ENCODE measurements at places on chromosomes 1 and 21.

- no peak for DNase-seq
Observed at GRCh38 chr1:241964550-241965282, 7.1 kb downstream of the BECN2 start.

GRCh38 chr1:64826991-64827390, 82.1 kb downstream of the RAVER2 start:
- no peak for DNase-seq

- no peak for DNase-seq
Observed at GRCh38 chr1:205667909-205668643, 12.2 kb downstream of the SLC45A3 start.

- DNase-seq = no peak
Observed at GRCh38 chr1:161784968-161785367, 18.8 kb downstream of the ATF6 start.

GRCh38 chr1:32759997-32760623, 57.0 kb downstream of the YARS1 start:
- DNase-seq = no peak

GRCh38 chr1:235714205-235714897, 64.8 kb upstream of the GNG4 start:
- DNase-seq = no peak

DNA sequence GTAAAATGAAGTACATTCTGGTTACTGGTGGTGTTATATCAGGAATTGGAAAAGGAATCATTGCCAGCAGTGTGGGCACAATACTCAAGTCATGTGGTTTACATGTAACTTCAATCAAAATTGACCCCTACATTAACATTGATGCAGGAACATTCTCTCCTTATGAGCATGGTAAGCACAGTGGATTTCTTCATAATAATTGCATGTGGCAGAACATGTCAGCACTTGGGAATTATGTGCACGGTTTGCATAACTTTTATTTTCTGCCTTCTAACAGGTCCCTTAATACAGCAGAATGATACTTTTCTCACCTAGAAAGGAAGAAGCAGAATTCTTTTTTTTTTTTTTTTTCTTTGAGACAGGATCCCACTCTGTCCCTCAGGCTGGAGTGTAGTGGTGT, 3.8 kb downstream of the CTPS1 start:
- no peak for DNase-seq

GRCh38 chr1:13730291-13730690, 30.3 kb downstream of the PRDM2 start:
- no peak for DNase-seq

DNA sequence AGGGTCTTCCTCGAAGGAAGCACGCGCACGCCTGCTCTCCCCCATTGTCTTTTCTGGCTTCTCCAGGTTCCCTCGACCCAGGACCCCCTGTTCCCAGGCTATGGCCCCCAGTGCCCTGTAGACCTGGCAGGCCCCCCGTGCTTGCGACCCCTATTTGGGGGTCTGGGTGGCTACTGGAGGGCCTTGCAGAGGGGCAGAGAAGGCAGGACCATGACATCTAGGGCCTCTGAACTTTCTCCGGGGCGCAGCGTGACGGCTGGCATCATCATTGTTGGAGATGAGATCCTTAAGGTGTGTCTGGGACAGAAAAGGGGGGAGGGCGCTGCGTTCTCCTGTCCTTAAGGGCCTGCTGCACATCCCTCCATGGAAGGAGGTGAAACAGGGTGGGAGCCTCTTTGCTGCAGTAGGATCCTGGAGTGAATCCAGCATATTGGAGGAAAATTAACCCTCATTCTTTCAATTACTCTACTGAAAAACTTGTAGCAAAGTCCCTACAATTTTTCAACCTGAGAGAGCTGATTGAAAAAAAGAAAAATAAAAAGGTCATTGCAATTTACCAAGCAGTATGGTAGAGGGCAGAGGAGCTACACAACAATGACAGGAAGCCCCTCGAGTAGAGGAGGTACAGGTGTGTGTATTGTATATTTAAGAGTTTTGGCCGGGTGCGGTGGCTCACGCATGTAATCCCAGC, 777 bp downstream of the FLAD1 start:
- no peak for DNase-seq

DNA sequence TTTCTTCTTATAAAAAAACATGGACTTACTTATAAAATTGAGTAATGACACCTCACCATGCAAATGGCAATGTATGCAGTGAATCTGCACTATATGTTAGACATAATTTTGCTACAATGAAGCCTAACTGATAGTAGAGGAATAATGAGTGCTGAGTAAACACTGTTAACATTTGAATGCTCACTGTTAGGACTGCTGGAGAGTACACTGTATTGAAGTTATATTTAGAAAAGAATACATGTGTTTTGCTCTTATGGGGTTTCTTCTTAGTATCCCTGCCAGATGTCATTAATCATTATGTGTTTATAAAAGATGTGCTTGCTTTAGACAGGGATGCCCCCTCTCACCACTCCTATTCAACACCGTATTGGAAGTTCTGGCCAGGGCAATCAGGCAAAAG, 111.1 kb upstream of the ZP4 start:
- no peak for DNase-seq

- no peak for DNase-seq
Observed at GRCh38 chr1:55631509-55631908, 416.3 kb upstream of the USP24 start.

- no peak for DNase-seq
Observed at GRCh38 chr1:118484893-118485292, 299.9 kb upstream of the SPAG17 start.

DNA sequence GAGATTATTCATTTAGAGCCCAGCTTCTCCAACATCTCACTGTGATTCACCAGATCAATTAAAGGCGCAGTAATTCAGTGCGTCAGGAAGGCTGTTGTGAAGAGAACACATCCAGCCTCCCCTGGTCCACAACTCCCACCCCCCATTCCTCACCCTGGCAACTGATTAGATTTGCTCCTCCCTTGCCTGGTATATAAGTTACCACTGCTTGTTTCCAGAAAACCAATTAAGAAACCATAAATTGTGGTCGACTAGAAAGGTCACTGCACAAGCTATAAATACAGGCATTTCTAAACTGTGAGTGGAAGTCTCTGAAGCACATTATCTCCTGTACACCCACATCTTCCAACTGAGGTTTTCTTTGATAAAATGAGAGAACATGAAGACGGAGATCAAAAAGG, 41.9 kb downstream of the FAM163A start:
- no peak for DNase-seq

DNA sequence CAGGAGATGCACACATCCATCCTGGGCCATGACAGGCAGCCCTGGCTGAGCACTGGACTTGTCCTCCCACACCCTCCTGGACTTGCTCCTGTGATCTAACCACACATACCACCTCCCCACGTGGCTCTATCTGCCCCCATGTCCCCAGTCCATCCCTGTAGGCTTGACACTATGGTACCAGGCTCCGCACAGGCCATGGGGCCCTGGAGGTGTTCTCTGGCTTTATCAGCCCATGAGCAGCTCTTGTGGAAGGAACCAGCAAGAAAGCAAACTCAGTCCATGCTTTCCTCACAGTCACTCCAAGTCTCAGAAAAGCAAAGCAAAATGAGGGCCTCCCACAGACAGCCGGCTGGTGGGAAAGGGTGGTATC, 61.6 kb downstream of the CD46 start:
- DNase-seq = no peak

DNA sequence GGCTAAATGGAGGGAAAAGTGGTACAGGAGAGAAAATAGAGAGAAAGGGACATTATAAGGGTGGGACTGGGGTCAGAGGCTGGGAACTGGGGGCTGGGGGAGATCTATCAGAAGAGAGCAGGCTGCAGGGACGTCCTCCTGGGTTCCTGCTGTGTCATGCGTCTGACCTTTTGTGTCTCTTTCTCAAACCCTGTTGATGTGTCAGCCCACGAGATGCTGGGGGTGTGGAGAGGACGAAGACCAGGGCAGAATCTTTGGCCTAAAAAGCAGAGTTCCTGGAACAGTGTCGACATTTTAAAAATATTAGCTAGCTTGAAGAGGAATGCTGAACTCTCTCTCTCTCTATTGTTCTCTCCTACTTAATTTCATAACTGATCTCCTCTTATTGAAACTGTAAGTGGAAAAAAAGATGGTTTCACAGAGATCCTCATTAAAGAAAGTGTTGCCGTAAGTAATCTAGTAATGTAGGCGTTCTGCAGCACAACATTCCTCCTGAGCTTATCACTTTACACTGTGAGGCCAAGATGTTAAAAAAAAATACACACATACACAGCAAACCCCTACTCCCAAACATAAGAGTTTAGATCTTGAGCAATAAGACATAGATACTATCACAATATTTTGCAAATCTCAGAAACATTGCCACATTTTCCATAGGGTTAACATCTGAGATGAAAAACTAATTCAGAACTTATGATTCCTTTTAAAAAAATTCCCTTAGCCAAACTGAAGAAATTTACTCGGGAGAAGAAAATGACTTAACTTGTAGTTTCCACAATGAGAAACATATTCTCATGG, 52.6 kb downstream of the RUNX1 start:
- DNase-seq = no peak

DNA sequence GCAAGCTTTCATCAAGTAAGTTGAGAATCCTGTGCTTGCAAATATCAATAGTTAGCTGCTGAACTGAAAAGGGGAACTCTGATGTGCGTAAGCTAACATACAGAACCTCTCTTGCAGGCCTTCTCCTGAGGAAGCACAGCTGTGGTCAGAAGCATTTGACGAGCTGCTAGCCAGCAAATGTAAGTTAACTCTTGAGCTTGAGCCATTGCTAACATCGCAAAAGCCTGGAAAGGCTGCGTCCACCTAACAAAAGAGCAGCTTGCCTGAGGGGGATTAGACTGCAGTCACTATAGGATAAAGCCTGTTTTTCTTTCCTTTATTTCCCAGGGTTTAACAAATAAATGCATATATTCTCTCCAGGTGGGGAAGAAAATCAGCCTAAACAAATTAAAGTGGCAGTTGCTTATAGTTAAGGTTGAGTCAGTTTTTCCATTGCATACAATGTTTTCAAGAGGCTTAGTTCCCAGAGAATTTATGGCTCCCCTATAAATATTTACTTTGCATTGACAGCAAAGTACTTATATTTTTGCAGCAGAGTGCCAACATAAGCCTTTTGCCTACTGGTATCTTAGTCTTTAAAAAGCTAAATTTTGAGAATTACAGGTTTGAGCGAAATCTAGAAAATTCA, 1.5 kb downstream of the RGS2 start:
- no peak for DNase-seq

DNA sequence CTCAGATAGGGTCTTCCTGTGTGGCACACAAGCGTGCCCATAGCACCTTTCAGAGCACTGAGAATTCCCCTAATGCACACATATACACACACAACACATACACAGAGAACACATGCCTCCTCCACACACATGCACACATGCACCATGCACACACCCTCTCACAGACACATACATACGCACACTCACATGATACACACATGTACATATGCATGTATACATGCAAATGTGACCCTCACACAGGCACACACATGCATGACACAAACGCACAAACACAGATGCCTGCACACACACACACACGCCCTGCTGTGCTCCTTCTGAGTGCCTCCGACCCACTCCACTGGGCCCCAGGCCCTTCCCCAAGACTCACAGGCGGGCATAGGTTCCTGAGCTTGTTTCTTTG, 251.0 kb downstream of the PTPRU start:
- no peak for DNase-seq

GRCh38 chr1:211859405-211859804, 28.8 kb upstream of the LPGAT1 start:
- DNase-seq = no peak

GRCh38 chr1:218459878-218460711, 115.0 kb downstream of the TGFB2 start:
- no peak for DNase-seq

DNA sequence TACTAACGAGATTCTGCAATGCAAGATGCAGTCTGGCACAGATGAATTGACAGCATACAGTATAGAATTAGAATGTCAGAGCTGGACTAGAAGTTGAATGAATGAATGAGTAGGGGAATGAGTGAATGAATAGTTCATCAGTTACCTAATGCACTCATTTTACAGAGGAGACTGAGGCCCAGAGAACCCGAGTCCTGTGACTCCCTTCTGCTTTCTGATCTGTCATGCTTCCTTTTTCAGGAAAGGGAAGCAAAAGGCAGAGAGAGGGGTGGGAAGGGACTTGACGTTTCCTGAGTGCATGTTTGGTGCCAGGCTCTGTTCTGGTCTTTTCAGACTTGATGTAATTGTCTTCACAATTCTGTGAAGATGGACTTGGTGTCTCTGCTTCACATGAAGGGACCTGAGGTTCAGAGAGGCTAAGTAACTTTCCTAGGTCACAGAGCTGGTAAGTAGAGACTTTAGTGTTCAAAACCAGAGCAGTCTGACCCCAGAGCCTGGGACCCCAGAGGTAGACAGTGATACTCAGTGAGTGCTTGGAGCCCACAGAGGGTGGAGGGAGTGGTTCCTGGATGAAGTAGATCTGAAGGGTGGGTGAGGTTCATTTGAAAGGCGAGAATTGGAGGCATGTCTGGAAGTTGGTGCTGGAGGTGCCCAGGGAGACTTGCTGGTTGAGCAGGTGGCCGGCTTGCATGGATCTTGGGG, 8.0 kb upstream of the MEX3A start:
- DNase-seq = no peak

DNA sequence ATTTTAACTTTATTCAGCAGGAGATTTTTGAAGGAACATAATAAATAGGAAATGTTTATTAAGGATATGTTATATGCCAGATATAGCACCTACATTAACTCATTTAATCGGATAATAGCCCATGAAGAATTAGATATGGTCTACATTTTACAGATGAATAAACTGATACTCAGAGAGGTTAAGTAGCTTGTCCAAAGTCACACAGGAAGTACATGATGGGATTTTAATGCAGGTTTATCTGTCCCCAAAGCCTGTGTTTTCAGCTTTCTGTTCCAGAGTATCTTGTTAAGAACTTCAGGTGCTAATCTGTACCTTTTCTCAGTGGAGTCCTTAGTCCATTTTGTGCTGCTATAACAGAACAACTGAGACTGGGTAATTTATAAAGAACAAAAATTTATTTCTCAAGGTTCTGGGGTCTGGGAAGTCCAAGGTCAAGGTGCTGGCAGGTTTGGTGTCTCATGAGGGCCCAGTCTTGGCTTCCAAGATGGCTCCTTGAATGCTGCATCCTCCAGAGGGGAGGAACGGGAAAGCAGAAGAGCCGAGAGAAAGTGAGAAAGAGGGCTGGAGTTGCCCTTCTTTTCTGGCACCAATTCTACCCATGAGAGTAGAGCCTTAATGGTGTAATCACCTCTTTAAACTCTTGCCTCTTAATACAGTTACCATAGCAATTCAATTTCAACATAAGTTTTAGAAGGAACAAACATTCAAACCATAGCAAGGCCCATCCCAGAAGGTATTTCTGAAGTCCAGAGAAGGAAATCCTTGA, 17.3 kb downstream of the C1orf21 start:
- DNase-seq = no peak

DNA sequence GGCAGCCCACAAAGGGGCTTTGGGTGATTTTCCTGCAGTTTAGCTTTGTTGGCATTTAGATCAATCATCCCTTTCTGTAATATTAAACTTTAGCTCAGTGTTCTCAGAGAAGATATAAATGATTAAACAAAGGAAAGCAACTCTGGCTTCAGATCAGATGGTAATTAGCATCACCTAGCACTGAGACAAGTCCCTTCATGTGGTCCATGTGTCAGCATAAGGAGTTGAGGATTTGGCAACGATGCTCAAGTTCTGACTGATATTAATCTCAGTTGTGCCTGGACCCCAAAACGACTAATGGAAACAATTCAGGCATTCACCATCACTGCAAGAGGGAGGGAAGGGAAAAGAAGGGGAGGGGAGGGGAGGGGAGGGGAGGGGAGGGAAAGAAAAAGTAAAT, 60.4 kb downstream of the SEC16B start:
- DNase-seq = no peak
